ENCODE measurements at places on chromosomes 4 and X. TPM values are rescaled to one million over a fixed set of nuclear protein-coding genes. Genes with fewer than 3 reads are reported as not detected.
A peak's percentile ranks its signal among the peaks of the same experiment; 100 is the strongest.

The SPP1 gene
- total RNA-seq: 88.4 TPM

GRCh38 chr4:121951521-121952110 lies at the start of gene TRPC3:
TSS of gene TRPC3 (minus strand) at chr4:121952060. CDS start at chr4:121951680, 380 bp downstream.
- DNase-seq: peak; percentile 42

DNA sequence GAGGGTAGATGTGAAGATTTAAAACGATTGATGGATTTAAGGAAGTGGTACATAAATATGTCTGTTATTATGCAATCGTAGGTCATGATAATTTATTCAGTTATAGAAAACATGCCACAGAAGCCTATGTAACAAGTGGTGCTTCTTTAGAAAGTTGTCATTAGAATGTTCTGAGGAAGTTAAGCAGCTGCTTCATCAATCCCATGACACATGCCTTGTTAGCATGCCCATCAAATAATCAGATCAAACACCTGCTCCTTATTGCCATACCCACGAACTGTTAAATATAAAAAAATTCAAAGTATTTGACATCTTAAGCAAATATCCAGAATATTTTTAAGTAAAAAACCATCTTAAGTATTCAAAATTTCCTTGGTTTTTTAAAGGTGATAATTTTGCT lies 76.4 kb upstream of the MYOZ2 start:
- DNase-seq: no peak

GRCh38 chrX:131306601-131307000 lies 17.5 kb upstream of the IGSF1 start:
- DNase-seq: no peak

- DNase-seq: no peak
These were observed 803.8 kb upstream of the AMOT start for GRCh38 chrX:113644426-113644825.
